ENCODE measurements at places on chromosomes 3 and 15.

GRCh38 chr15:48176112-48176511 lies 2.0 kb downstream of the MYEF2 start:
- DNase-seq: peak; percentile 26

DNA sequence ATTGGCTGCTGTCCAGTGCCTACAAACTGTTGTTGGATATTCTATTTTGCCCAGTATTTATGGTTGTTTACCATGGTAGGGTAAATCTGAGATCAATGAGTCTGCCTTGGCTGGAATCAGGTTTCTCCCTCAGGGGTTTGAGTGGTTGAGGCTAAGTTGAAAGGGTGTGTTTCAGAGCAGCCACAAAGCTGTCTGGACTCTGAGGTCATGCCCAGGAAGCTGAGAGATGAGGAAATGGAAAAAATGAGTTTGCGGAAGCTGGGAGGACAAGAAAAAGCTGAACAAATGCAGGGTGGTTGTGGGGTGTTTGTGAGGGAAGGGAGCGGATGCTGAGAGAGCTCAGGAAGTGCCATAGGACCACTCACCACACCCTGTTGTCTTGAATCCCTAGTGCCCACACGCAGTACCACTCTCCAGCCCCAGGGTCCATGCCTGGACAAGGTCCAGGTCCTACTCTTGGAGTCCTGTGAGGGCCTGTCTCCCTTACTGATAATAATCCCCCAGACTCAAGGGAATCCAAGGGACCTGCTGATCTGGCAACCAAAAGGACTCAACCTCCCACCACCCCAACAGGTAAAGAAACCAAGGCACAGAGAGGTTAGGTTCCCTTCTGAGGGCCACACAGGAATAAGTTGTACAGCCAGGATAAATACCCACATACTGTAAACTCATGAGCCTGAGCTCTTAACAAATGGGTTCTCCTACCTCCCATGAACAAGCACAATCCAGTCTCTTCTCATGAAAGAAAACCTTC lies 81.6 kb downstream of the PPCDC start:
- DNase-seq: peak; percentile 57

- DNase-seq: no peak
These were observed 4.7 kb upstream of the CLASP2 start for GRCh38 chr3:33722626-33723370.

GRCh38 chr15:49901996-49902684 lies 216.9 kb downstream of the ATP8B4 start:
- peak; percentile 65 for DNase-seq

GRCh38 chr3:45670991-45671390 lies 18.2 kb upstream of the SACM1L start:
- DNase-seq: peak; percentile 50

GRCh38 chr3:51955175-51955892 lies at the start of gene GPR62:
GPR62 (plus strand) TSS chr3:51955381; CDS start chr3:51955653, 272 bp downstream.
- DNase-seq: no peak

GRCh38 chr3:143612541-143612940 lies 235.7 kb downstream of the SLC9A9 start:
- no peak for DNase-seq

DNA sequence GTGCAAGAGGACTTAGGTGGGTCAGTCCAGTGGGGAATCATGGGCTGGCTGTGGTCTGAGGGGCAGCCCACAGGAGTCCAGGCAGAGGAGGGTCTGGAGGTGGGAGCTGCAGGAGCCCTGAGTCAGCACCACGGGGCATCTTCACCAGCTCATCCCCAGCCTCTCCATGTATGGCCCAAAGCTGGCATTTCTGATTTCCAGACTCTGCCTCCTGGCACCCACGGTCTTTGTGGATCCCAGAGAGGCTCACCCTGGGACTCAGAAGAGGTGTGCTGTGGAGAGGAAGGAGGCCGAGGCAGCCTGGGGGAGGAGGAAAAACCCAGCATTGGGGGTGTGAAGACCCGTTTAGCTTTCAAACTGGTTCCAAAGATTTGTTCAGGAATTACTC lies 64.5 kb upstream of the KLF13 start:
- DNase-seq: no peak

DNA sequence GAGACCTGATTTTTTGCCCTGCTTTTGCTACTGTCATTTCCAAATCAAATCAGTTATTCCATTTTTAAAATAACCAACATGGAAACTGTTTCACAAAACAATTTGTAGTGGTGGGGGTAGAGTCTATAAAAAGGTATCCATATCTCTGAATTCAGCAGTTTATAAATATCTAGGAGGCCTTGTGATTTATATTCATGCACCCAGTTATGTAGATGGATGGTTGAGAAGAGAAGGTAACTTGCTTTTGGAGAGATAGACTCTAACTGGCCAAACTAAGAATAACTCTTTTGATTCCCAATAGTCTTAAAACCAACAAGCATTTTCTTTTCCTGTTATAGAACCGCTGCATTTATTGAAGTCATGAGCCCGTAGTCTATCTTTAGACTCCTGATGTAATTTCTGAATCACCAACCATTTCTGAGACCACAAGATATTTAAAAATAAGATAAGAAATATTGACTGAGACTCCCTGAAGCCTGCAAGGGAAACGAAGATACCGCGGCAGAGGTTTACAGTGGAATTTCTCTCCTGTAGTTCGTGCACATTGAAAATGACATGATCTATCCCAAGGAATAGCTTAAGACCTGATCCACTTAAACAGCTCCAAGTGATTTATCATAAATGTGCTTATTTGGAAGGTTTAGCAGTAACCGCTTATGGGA lies 68.5 kb downstream of the SAMMSON start:
- DNase-seq: no peak

Data from muscle of back (tissue), 13 donors.